ENCODE measurements at places on chromosomes 2 and 18.

DNA sequence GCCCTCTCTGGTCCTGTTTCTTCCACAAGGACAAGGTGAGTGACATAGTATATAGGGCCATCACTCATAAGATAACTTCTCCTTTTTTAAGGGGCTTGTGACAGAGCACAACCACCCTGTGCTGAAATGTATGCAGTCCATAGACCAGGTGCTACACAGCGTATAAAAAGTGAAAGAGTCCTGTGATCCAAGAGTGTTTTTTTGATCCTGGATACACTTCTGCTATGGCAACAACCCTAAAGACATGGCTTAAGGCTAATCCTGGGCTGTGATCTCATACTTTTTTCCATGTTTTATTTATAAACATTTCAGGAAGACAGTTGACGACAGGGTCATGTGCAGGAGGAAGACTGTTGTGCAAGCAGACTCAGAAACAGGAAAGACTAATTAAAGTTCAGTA lies 400.5 kb upstream of the TCF4 start:
- no peak for DNase-seq

- DNase-seq = no peak
These were observed 36.6 kb downstream of the FAM178B start for GRCh38 chr2:96949701-96950350.

GRCh38 chr2:111243295-111243694 lies 122.6 kb downstream of the BCL2L11 start:
- DNase-seq = no peak

DNA sequence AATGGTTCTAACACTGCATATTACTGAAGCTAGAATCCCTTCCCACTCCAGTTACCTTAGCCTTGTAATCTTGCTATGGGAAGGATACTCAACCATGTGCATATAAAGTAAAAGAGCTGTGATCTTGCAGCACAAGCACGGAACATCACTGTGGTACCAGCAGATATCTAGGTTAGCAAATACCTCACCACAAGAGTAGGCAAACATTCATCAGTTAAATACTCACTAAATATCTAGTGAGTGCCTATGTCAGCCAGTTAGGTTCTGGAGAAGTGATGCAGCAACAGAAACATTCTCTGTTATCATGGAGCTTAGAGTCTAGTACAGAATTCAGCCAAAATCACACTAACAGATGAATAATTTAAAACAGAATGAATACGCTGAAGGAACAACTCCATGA lies 349.6 kb upstream of the UBE2E3 start:
- DNase-seq = no peak

GRCh38 chr2:40700231-40700954 lies 248.5 kb upstream of the SLC8A1 start:
- DNase-seq = no peak

GRCh38 chr2:70357684-70358071 lies 55.8 kb upstream of the FAM136A start:
- DNase-seq = no peak

DNA sequence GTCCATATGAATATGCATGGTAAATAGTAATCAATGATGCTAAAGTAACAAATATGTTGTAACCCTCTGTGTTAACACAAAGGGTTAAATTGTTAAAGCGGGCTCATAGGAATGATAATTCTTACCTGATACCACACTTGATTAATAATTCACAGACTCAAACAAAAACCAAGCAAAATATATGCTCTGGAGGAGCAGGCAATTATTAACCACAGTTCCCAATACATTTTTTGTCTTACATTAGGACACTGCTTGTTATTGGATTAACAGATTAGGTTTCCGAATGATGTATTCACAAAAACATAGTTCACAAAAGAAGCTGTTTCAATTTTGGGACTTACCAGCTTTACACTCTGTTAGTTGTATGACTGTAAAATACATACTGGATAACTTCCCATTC lies 300.9 kb upstream of the LRRTM4 start:
- no peak for DNase-seq

GRCh38 chr18:24427484-24427883 lies 1.0 kb downstream of the IMPACT start:
- DNase-seq = peak; percentile 22

- DNase-seq = no peak
These were observed 2.7 kb downstream of the SEMA4C start for GRCh38 chr2:96866986-96867755.
